ENCODE measurements at places on chromosomes 5 and 9.

DNA sequence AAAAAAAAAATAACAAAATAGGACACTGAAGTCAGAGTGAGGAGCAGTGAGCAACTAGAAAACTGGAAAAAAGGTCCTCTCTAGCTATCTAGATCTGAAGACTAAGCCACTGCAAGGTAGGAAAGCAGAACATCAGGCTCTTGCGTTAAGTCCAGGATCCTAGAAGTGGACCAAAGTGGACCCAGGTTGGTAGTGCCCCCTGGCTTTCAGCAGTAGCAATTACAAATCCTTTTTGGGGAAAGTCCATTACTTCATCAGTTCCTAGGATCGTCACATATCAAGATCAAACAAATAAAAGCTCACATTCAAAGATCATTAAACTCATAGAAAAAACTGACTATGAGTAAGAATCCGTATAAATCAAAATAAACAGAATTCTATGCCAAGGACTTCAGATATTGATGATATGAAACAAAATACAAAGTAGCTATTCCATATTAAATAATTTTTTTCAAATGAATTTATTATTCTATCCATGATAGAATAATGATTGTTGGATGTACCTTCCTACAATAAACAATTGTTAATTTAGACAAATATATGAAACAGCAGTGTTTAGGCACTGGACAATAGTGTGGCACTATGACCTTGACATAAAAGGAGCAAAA lies 6.5 kb upstream of the RICTOR start:
- DNase-seq, result no peak

- DNase-seq, result no peak
Measured at GRCh38 chr5:91170266-91170665, 212.9 kb downstream of the ARRDC3 start.

GRCh38 chr5:173517648-173518047 lies 98.8 kb downstream of the BOD1 start:
- DNase-seq, result no peak

GRCh38 chr5:154316223-154316935 lies 125.8 kb downstream of the GALNT10 start:
- DNase-seq, result no peak

DNA sequence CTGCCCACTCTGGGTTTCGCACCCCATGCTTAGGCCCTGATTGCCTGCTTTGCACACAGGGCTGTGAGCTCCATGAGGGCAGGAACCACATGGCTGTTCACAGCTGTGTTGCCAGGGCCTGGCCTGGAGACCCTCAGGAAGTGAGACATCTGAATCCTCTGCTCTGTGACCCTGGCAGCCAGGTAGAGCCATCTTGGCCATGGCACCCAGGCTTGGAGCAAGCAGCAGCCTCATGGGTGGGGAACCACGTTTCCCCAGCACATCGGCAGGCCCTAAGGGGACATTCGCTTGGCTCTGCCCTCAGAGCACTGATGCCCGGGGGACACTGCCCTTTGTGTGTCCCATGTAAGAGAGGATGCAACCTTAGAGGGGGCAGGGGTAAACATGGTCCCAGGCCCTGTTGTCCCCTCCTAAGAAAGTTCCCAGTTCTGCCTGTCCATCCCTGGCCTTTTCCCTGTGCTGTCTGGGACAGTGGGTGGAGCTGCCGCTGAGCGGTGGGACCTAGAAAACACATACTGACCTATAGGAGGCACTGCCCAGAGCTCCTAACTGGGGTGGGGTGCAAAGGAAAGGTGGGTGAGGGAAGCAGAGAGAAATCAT lies 144.1 kb upstream of the IER5L start:
- DNase-seq, result no peak

DNA sequence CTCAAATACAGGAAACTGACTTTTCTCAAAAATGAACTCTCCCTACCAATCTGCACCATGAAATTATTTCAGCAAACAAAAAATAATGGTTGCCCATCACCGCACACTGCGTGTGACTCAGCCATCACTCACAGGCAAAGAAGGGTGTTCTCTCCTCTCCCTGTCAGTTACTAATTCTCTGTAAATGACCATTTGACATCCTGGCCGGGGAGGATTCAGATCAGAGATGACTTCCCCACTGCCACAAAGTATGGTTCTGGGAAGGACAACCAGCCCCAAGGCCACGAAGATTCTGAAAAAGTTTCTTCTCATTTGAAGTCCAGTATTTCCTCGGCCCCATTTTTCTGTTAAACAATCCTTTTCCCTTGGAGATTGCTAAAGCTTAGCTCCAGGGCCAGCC lies 199.4 kb downstream of the AUH start:
- DNase-seq, result no peak

DNA sequence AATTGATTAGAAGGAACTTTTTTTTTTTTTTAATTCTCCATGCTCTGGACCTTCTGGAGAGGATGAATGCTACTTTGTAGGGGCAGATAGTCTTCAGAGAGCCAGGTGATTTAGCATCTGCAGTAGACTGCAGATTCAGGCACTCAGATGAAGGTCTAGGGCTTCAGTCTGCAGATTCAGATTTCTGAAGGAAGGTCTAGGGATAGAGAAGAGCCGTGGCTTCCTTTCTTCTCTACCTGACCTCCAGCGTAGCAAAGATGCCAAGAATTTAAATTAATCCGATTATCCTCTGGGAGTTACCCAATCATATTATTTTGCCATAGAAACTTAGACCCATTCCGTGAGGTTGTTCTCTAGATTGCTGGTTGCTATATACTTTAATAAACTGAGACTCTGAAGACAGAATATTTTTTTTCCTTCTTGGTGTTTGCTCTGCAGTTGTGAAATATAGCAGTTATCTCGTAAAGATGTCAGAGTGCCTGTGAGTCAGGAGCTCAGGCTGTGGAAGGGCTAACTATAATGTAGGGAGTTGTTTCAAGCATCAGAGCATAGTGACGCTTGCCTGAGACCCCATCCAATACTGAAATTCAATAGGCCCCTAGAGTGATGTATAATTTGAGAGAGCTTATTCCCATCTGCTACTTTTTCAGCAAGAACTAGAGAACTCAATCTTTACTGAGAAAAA lies 132.7 kb upstream of the SLC12A2 start:
- DNase-seq, result no peak

DNA sequence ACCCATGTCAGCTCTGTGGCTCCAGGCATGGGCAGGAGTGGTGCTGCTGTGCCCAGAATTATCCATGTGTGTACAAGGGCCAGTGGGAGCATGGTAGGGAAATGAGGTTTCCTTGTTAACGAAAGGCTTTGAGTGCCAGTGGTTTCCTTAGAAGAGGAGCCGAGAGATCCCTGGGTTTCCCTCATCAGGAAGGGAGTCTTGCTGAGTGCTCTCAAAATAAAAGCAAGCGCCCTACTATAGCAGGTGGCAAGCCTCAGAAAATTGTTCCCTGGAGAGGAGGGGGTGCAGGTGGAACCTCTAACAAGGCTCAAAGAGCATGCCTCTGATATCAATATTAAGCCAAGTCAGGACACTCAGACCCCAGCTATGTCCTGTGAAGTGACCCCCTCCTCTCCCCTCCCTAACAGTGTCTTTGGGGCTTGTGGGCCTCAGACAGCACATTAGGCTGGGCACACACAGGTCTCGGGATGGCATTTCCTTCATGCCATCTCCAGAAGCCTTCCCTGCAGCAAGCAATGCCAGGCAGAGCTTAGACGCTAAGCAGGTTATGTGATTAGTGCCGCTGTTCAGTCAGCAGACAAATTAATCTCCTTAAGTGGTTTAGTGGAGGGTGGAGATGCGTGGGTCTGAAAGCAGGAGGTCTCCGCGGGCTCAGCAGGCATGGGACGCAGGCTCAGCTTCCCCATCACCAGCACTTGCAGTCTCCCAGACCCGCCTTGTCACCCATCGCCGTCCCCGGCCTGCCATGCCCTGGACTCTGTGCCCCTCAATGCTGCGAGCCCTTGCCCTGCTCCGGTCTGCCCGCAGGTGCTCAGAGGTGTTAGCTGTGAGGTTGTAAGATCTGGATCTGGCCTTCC lies 60.0 kb upstream of the RARS1 start:
- DNase-seq, result no peak

GRCh38 chr5:120365656-120366446 lies 98.2 kb upstream of the PRR16 start:
- no peak for DNase-seq

- DNase-seq, result no peak
Measured at GRCh38 chr5:176856746-176857145, 42.4 kb downstream of the HK3 start.

DNA sequence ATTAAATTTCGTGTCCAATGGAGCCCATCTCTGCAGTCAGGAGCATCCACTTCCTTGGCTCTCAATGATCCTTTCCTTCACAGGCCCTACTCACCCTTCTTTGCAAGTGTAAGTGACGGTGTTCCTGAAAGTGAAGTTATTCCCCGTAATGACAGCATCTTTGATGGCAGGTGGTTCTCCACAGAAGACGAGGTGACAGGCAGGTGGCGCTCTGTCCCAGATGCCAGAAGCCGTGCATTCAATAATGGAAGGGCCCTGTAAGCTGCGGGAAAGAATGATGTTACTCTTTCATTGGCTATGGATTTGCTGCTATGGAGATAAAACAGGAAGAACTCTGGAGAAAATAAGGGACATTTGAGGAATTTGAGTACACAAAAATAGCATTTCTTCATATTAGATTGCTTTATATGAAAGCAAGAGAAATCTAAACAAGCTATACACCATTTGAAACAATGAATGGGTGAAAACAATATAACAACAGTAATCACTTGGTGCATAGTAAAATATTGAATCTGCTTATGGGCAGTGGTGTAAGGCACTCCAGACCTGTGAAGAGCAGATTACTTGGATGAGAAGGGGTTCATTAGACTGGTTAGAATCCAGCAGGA lies 89.9 kb upstream of the TXNDC8 start:
- no peak for DNase-seq

DNA sequence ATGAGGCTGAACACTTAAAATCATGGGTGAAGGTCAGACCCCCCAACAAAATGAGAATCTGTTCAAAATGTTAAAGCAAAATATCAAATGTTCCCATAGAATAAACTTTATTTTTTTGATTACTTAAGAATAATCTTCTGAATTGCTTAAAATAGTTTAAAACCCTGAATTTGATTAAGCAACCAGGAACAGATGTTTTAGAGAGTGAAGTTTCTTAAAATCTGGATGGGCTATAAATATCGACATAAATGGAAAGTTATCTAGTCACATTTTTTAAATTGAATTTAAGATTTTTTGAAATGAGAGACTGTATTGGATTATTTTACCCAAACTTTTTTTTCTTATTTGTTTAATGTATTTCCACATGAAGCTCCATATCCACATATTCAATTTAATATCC lies 98.5 kb downstream of the ADAMTS12 start:
- no peak for DNase-seq

DNA sequence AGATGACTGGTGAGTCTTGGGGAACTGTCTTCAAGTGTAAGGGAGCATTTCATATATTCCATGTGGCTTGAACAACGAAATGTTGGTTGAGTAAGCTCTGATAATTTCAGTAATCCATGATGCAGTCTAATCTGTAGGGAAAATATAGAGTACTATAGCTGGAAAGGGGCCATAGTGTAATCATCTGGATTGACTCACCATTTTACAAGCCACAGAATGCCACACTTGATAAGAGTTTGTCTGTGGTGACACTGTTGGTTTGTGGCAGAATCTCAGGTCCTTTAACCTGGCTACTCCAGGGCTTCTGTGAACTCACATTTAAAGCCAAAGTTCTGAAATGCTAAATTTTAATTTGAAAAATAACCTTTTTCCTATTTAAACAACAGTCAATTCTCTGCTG lies 16.3 kb upstream of the MAML1 start:
- DNase-seq, result no peak

GRCh38 chr5:179533907-179534306 lies 16.4 kb upstream of the RUFY1 start:
- DNase-seq, result no peak
